ENCODE measurements at places on chromosomes 3 and 15. TPM values are rescaled to one million over a fixed set of nuclear protein-coding genes. Genes with fewer than 3 reads are reported as not detected.
A peak's percentile ranks its signal among the peaks of the same experiment; 100 is the strongest.

Gene GOLGA8H
- not detected for total RNA-seq

- DNase-seq = peak; percentile 33
These were observed 164.5 kb downstream of the XXYLT1 start for GRCh38 chr3:195106418-195106906.

DNA sequence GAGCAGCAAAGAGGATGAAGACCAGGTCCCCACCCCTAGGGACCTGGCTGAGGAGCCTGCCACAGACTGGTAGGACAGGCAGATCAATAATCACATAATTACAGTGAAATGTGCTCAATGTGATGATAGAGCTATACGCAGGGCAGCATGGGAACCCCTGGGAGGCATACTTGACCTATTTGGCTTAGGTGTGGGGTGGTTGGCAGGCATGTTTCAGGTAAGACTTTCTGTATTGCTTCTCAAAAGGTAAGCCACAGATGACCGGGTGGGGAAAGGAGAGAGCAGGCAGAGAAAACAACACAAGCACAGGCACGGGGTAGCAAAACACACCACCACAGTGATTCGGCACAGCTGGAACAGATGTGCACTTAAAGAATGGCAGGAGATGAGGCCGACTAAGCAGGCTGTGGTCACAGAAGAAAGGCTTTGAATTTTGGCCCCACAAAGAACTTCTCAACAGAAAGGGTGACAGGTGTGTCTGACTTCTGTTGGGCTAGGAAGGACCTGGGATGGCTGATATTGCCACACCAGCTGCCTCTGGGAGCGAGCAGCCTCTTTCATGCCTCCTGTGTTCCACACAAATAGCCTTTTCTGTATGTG lies 64.1 kb downstream of the ABCC5 start:
- no peak for DNase-seq

Gene SENP8
- total RNA-seq = 4.5 TPM

- no peak for DNase-seq
These were observed 22.7 kb upstream of the LCTL start for GRCh38 chr15:66588537-66588936.

GRCh38 chr3:152156880-152157279 lies 111.8 kb upstream of the MBNL1 start:
- DNase-seq = no peak

- DNase-seq = no peak
These were observed 200.6 kb downstream of the XXYLT1 start for GRCh38 chr3:195070336-195070735.

DNA sequence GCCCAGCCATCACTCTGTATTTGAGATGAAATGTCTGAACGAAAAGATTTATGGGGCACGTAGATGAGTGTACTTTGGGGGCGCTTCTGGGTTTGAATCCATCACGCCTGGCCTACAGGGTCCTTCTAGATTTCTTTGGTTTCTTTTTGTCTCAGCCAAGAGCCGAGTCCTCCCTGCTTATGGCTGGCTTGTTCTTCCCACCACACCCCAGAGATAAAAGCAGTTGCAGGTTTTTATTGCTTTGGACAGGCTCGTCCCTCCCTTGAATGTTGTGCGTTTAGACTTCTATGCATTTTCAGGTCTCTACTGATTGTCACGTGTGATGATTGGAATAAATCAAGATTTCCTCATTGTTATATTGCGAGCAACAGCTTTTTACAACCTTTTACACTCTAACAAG lies 104.8 kb upstream of the CHRNA7 start:
- no peak for DNase-seq

GRCh38 chr3:43435706-43436105 lies 149.4 kb downstream of the SNRK start:
- no peak for DNase-seq

DNA sequence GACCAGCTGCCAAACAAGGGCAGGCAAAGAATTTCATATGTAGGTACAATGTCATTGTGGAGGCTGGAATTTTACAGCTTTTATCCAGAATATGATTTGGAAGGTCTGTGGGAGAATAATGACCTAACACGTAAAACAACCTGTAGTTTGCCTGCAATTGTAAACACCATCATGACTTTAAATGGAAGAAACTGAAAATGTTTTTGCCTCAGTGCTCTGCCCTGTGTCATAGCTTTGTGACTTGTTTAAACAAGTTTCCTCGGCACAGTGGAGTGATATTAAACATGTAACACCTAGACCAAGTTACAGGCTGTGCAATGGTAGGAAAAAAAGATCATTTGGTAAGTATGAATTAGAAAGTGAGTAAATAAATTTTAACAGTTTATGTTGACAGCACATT lies 171.6 kb upstream of the MBNL1 start:
- DNase-seq = no peak

DNA sequence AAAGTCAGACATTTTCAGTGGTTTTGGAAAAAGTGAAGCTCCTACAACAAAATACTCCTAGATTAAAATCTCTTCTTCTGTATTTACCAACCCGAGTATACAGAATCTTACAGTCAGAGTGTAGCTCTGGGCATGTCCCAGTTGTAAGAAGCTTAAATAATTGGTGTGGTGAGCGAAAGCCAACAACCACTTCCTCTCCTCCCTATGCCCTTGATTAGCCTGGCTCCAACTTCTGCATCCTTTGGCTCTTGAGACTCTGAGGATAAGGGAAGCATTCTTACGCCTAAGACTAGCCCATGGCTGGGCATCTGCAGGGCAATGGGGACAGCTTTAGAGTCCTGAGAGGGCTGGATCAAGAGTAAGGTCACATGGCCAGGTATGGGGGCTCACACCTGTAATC lies 25.5 kb downstream of the RFT1 start:
- DNase-seq = no peak

GRCh38 chr15:26453914-26454313 lies 319.0 kb downstream of the GABRB3 start:
- DNase-seq = no peak

DNA sequence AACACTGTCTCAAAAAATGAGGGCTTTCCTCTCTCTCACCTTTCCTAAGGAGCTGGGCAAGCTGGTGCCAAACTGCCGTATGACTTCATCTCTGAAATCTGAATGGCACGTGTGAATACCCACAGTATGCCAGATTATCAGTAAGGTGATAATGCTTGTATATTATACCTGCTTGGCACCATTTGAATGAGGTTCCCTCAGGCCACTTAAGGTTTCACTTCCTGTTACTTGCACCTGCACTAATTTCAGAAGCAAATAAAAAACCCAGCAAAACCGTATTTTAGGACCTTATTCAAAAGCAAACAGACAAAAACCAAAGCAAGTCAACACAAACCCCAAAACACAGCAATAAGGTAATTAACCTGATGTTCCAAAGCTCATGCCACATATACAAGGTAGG lies 19.7 kb downstream of the FOXP1 start:
- DNase-seq = no peak

Gene DLEC1
- not detected for total RNA-seq

- no peak for DNase-seq
These were observed 72.7 kb upstream of the FNDC3B start for GRCh38 chr3:171966533-171967136.

GRCh38 chr15:85354461-85354860 lies 25.9 kb upstream of the AKAP13 start:
- DNase-seq = peak; percentile 73

Gene FXR1
- total RNA-seq = 168 TPM

DNA sequence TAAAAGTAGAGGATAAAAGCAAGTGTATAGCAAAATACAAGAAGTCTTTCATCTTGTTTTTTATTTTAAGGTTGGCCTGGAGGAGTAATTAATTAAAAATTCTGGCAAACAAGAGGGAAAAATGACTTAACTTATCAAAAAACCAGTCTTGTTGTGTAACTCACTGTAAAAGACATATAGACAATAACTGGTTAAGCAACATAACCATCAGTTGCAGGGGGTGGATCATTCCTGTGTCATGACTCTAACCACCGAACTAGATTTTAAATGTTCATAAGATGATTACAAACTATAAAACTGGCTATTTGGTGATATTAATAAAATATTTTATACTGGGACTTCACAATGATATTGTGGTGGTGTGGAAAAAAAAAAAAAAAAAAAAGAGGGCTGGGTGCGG lies 130.6 kb downstream of the STAG1 start:
- DNase-seq = no peak

Gene IL20RB
- 0.92 TPM for total RNA-seq

Gene CP
- not detected for total RNA-seq

GRCh38 chr15:38254051-38254883 lies 1.6 kb downstream of the SPRED1 start:
- peak; percentile 57 for DNase-seq

DNA sequence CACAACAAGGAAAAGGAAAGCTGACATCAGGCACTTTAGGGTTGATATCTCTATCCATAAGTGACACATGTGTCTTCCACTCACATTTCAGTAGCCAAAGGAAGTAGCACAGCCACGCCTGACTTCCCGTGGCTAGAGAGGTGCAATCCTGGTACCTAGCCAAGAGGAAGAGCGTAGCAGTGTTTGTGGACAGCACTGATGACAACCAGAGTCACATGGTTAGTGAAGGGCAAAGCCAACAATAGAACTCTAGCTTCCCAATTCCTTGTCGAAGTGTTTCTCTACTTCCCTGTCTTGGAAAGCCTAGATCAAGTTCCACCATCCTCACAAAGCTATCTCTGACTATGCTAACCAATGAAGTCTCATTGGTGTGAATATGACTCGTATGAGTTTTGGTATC lies 189.2 kb downstream of the RSL24D1 start:
- DNase-seq = no peak

DNA sequence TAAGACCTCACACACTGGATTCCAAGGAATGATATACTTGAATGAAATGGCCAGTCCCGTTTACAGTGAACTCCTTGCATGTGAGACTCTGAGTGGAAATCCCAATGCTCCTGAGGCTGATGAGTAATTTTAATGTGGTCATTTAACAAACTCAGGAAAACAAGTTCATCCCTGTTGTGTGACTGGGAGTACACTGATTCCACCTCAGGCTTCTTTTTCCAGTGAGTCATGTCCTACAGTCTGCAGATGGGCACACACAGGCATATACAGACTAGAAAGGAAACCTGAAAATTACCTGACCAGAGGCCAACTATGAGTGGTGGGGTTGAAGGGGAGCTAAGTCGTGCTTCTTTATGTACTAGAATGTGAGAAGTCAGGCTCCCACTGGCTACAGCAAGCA lies 5.8 kb downstream of the SQOR start:
- peak; percentile 94 for DNase-seq

Gene CBLB
- 18.3 TPM for total RNA-seq

- DNase-seq = peak; percentile 86
These were observed 6.6 kb downstream of the TIPARP start for GRCh38 chr3:156681002-156681401.

DNA sequence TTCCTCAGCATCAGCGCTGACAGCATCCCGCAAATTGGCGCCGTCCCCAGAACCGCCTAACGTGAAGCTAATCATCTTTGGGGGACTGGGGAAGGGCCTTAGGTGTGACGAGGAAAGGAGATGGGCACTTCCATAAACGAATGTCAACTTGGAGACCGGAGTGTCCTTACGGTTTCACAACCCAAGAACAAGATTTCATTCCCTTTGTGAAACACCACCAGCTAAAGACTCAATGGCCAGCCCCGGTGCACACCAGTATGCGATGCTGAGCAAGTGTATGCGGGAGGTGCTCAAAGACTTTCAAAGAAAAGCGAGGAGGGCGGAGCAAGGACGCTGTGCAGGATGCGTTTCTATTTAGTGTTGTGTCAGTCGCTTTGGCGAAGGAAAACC lies 759 bp upstream of the TTBK2 start:
- DNase-seq = no peak

Gene PARP16
- total RNA-seq = 4.4 TPM

Gene EIF4G1
- 618 TPM for total RNA-seq

DNA sequence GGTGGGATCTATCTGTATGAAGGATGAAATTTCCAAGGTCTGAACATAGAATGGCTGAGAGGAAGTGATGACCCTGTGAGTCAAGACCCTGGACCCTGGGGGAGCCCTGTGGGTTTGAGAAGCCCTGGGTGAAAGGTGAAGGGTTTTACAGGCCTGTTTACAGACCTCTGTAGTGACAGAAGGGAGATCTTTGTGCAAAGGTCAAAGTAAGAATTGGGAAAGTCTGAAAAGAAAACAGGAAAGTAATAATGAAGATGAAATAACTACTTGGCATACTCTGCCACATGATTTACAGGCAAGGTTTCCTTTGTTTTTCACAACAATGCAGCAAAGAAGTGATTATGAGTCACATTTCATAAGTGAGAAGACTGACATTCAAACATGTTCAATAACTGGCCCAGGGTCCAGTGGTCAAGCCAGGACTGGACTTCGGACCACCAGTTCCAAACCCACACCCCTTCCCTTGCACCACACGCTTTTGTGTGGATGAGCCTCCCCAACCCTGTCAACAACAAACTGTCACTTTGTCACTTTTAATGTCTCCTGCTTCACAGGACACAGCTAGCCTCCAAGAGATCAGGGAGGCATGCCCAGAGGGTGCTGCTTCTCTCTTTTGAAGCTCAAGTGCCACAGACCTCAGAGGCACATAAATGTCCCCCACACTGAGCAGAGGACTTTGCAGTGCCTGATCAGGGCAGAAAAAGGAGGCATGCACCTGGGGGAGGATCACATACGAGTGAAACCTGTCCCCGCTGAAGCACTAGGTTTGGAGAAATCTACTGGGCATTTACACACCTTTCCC lies 21.5 kb downstream of the CD86 start:
- no peak for DNase-seq

Gene CMTM7
- total RNA-seq = 22.6 TPM

DNA sequence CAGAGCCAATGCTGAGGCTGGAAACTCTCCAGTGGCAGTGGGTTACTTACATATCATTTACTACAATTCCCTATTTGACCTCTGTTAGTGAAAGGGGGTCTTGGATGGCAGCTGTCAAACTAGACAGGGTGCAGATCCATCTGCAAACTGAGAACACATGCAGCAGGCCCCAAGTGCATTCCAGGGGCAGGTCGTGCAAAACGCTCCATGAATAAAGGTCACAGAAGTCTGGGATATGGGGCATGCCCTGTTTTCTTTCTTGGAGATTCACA lies 25.0 kb upstream of the RAD18 start:
- DNase-seq = no peak

Gene KLHL40
- total RNA-seq = not detected

DNA sequence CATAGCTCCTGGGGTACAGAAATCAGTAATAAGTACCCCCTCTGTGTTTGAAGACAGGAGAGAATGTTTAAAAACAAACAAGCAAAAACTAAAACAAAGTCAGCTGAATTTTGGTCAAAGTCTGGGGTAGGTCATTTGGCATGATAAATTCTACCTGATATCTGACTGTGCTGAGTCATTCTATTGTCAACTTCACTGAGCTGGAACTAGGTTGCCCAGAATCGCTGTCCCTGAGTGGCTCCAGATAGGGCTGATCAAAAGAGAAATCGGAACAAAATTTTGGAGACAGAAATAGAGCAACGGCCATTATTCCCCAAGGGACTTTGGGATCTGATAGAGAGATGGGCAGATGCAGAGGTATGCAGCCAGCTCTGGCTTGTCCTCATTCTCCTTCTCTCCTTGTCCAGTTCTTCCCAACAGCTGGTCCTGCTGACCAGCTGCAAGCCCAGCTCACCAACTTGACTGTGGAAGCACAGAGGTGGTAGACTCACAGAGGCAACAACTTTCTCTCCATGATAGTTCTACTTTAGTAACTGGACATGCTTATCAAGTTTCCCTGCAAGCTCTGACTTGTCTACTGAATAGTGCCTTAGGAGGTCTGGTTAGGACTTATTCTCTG lies 57.3 kb upstream of the MYRIP start:
- no peak for DNase-seq

- peak; percentile 97 for DNase-seq
These were observed at the start of gene MORF4L1 for GRCh38 chr15:78872155-78872971. MORF4L1 (plus strand) TSS chr15:78872890; CDS start chr15:78873018, 128 bp downstream.

Gene KBTBD8
- total RNA-seq = 1.1 TPM

All from HFFc6 (cell line).